ENCODE measurements at places on chromosomes 11 and 22. TPM values are rescaled to one million over a fixed set of nuclear protein-coding genes. Genes with fewer than 3 reads are reported as not detected.

OR52N4 gene
- 2.1 TPM for total RNA-seq

DNA sequence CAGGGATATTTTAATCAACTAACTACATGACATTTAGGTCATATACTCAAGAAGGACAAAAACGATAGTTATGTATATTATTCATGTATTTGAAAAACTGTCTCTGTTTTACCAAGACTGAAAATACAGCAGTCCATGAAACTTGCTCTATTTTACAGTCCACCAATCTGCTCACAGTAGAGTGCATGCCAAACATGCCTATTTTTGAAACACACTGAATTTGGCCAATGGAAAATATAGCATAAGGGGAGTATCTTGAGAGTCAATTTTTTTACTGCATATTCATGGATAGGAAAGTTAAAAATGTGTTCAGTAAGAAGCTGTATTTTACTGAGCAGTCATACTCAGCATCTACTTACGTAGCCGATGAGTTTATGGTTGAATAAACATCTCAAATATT is 621.2 kb upstream of the CHORDC1 start:
- no peak for DNase-seq

GRCh38 chr11:64246871-64247728 is at the start of gene PPP1R14B:
PPP1R14B (minus strand) TSS chr11:64246943; CDS start chr11:64246673, 270 bp downstream.
- DNase-seq = peak; percentile 85

- DNase-seq = no peak
These were observed 77.9 kb downstream of the KCNQ1OT1 start for GRCh38 chr11:2621894-2622293.

- DNase-seq = no peak
These were observed 125.8 kb downstream of the DCDC1 start for GRCh38 chr11:31243706-31244105.

GGTLC3 gene
- total RNA-seq = not detected

ENDOD1 gene
- total RNA-seq = 12.0 TPM

GRCh38 chr11:124863137-124863825 is 2.0 kb upstream of the ROBO3 start:
- no peak for DNase-seq

- DNase-seq = no peak
These were observed 52.0 kb upstream of the DEPDC7 start for GRCh38 chr11:32963721-32964120.

Data from B cell (primary cell).